ENCODE measurements at places on chromosomes 2 and 18.

DNA sequence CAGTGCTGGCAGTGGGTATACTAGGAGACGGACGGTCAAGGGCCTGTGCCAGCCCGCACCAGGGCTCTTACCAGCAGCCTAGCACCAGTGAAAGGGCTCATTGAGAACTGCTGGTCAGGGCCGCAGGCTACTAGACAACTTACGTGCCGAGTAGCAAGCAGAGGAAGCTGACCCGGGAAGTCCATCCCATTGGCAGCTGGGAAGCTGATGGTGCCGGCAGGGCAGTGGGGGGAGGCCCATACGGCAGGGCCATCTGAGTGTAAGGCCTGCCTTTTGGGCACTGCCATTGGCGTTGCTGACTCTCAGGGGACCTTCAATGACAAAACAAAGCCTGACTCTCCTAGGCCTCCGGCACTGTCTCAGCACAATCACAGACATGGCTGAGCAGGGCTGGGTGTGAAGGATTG is 20.6 kb downstream of the EFR3B start:
- DNase-seq: no peak

- DNase-seq: no peak
Observed at GRCh38 chr2:128986867-128987268, 668.2 kb upstream of the HS6ST1 start.

DNA sequence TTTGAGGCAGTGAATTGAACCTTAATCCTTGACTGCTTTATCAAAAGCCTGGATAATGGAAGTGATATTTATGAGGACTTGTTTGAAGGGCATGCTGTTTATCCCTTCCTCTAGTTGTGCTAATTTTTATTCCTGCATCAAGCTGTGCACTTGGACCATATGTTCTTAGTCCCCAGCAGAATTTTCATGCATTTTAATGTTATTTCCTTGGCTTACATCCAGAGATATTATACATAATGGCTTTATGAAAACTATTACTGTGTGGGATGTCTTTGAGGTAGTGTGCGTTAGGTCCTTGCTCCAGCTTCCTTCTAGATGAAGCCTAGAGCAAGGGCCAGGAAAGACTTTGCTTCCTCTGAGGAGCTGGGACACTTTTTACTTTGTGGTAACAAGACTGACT is 378.4 kb downstream of the LPIN1 start:
- no peak for DNase-seq

DNA sequence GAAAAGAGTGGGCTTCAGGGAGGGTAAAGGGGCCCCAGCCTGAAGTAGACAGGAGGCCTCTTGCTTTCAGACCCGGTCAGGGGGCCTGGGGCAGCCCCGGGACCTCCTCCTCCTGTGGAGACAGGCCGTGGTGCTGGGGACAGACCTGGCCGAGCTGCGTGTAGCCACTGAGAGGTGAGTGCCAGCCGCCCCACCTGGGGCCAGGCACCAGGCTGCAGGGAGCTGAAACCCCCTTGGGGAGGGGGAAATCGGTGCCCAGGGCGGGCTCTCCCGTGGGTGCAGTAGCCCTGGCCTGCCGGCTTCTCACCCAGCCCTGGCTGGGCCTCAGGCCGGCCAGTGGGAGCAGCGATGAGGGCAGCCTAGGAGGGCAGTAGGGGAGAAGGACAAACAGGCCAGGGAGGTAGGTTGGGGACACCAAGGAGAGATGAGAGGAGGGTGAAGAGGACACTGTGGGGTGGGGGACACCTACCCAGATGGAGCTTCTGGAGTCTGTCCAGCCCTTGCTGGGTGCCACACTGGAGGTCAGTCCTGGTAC is 24.0 kb downstream of the CROCC2 start:
- DNase-seq: no peak

DNA sequence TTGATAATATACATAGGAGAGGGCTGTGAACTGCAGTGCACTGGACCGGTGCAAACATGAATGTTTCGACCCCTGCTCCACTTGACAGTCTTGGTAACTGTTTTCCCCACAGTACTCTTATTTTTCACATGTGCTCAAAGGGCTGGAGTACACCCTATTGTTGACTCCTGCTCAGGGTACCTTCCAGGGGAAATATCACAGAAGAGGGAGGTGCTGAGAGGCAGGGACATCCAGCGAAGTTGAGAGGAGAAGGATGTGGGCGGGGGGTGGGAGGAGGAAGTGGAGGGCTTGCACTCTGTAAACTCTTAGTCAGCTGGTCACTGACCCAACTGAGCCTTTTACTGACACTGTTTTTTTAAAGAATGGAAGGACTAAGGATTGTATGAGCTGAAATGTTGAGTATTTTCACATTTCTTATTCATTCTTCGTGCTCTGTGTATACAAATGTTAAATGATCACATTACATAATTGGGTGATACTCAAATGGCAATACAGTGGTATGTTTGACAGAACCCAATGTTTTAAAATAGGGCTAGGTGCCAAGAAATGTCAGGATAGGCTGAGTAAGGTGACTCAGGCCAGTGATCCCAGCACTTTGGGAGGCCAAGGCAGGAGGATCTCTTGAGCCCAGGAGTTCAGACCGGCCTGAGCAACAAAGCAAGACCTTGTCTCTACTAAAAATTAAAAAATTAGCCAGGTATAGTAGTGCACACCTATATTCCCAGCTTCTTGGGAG is 10.0 kb downstream of the INPP4A start:
- DNase-seq: no peak
